ENCODE measurements at places on chromosomes 7 and 10.
A peak's percentile ranks its signal among the peaks of the same experiment; 100 is the strongest.

GRCh38 chr10:77261146-77261545 is 376.5 kb downstream of the KCNMA1 start:
- no peak for DNase-seq

GRCh38 chr7:144516729-144517525 is 113.4 kb upstream of the NOBOX start:
- no peak for DNase-seq

DNA sequence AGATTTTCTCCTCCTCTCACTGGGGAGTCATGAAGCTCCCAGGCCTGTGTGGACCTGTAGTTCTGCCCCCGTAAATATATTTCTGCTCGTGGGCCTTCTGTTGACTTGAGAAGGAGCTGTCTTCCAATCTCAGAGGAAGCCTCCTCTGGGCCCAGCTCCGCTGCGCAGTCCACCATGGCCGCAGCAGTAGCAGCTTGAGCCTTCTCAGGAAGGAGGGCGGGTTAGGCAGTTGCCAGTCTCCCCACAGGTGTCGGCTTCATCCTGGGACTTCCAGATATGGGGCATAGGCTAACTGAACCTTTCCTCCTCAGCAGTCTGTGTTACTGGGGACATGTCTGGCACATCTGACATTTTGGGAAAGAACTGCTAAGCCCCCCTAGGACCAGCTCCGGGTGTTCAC is 62.9 kb upstream of the TRIM8 start:
- DNase-seq, result no peak

GRCh38 chr10:96708456-96708855 is 11.9 kb downstream of the PIK3AP1 start:
- DNase-seq, result no peak

GRCh38 chr10:71398976-71399375 is 2.3 kb downstream of the CDH23 start:
- no peak for DNase-seq

DNA sequence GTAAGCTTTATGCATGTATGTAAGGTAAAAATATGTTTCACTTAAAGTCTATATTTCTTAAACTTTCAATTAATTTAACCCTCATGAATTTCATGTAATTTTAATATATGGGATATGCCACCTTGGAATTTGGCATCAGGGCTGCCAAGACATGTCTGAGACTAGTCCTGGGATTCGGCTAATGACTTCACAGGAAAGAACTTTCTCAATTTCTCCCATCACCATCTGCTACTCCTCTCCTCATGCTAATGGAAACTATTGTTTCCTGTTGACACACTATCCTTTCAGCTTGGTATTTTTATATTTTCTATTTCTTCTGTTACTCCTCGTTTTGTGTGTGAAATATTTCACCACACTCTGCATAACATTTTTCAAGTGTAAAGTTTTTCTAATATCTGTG is 205.9 kb downstream of the ARL4A start:
- no peak for DNase-seq

- no peak for DNase-seq
Measured at GRCh38 chr10:121788115-121788514, 139.7 kb downstream of the ATE1 start.

DNA sequence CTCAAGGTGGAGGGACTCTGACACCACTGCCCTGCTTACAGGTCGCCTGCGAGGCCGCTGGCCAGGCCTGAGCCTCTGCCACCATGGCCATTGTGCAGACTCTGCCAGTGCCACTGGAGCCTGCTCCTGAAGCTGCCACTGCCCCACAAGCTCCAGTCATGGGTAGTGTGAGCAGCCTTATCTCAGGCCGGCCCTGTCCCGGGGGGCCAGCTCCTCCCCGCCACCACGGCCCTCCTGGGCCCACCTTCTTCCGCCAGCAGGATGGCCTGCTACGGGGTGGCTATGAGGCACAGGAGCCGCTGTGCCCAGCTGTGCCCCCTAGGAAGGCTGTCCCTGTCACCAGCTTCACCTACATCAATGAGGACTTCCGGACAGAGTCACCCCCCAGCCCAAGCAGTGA is 2.8 kb downstream of the LZTS2 start:
- DNase-seq, result no peak

DNA sequence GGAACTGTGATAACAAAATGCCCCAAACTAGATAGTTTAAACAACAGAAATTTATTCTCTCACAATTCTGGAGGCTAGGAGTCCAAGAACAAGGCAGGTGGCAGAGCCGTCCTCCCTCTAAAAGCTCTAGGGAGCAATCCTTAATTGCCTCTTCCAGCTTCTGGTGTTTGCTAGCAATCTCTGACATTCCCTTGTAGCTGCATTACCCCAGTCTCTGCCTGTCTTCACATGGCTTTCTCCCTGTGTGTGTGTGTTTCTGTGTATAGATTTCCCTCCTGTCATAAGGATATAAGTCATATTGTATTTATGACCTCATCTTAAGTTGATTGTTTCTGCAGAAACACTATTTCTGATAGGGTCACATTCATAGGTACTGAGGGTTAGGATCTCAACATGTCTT is 177.5 kb downstream of the WNT2 start:
- no peak for DNase-seq

- DNase-seq, result no peak
Measured at GRCh38 chr7:29642494-29643155, 79.0 kb downstream of the PRR15 start.

- DNase-seq, result no peak
Measured at GRCh38 chr10:117425974-117426566, 50.8 kb upstream of the PDZD8 start.

- DNase-seq, result no peak
Measured at GRCh38 chr7:106588422-106589197, 72.3 kb downstream of the CCDC71L start.

- DNase-seq, result no peak
Measured at GRCh38 chr10:28214219-28214618, 88.6 kb downstream of the MPP7 start.

- no peak for DNase-seq
Measured at GRCh38 chr7:87420173-87420572, 55.3 kb downstream of the ABCB4 start.

DNA sequence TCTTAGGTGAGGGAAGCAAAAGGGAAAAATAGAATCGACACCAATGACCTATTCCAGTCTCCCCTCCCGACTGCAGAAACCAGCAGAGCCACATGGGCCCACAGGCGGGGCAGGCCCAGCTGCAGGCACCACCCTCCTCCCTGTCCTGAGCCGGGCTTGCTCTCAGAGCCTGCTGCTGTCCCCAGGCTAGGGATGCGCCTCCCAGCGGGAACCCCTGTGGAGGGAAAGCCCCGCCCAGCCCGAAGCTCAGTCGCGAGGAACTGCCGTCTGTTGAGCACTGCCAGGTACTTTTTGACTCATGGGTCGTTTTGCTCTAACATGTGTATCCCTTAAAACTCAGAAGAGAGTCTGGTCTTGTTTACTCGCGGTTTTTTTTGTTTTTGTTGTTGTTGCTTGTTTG is 124.5 kb upstream of the RET start:
- DNase-seq, result no peak

GRCh38 chr10:18097524-18097923 is 42.7 kb upstream of the CACNB2 start:
- DNase-seq, result no peak

- no peak for DNase-seq
Measured at GRCh38 chr10:80081801-80082750, 3.6 kb downstream of the TMEM254 start.

- no peak for DNase-seq
Measured at GRCh38 chr7:20408467-20408826, 77.7 kb downstream of the ITGB8 start.

DNA sequence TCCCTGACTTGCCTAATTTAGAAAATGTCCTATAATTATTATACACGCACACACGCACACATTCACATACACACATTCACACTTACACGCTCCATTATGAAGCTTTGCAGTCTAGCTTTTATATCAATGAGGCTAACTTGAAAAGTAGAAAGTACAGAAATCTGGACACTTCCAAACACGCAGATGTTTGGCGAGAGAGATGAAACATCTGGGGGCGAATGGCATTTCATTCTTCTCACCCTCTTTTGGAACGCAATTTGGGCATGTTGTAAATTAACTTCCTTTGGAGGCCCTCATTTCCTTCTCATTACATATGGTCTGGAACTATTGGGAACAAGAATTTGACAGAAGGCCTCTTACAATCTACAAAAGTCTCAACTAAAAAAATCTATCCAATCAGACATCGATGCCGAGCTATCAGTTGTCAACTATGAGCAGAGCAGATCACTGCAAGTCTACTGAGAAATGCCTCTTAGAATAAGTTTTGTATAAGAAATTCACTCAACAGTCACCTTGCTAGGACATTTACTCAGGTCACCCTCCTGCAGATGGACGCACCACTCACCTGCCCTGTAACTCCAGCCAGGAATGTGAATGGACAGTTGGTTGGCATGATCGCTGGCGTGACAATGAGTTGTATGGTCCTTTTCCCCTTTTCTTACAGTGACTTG is 115.2 kb upstream of the ADAM12 start:
- no peak for DNase-seq

- DNase-seq, result no peak
Measured at GRCh38 chr7:158904599-158904998, 48.2 kb downstream of the DYNC2I1 start.

GRCh38 chr10:61338146-61338545 is 115.0 kb downstream of the TMEM26 start:
- no peak for DNase-seq

DNA sequence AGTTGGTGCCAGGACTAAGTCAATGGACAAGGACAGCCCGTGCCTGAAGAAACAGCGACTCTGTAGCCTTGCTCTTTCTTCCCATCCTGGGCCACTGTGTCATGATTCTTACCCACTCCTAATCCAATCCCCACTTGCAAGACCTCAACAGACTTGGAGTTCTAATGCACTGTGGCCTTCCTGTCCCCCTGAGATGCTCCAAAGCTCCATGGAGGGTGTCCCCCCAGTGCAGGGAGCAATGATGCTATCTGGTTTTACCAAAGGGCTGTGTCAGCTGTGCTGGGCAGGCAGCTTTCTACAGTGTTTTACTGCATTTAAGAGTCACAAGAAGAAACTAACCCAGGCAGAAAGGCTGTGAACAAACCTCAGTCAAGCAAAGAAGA is 108.1 kb downstream of the PRKAG2 start:
- no peak for DNase-seq

DNA sequence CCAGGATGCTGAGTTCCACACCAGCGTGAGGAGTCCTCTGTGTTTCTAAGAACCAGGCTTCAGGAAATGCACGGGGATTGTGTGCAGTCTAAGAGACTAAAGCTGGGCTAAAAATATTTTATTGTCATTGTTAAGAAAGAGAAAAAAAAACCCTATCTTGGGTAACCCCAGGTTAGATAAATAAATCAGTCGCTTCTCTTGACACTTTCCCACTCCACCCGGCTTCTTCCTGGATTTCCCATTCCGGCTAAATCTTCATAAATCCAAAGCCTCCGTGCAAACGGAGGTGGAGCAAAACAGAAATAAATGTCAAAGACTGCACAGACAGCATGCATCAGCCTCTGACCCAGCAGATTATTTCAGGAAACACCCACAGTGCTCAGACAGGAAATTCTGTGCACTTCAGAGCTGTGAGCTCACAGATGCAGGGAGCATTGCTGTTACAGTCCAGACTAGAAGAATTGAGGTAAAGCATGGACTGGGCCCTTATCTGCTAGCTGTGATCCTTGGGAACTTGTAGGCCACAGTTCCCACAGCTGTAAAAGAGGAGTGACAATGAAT is 44.8 kb upstream of the GRID1 start:
- no peak for DNase-seq

GRCh38 chr10:97574374-97575126 is 2.0 kb downstream of the ANKRD2 start:
- peak; percentile 35 for DNase-seq

DNA sequence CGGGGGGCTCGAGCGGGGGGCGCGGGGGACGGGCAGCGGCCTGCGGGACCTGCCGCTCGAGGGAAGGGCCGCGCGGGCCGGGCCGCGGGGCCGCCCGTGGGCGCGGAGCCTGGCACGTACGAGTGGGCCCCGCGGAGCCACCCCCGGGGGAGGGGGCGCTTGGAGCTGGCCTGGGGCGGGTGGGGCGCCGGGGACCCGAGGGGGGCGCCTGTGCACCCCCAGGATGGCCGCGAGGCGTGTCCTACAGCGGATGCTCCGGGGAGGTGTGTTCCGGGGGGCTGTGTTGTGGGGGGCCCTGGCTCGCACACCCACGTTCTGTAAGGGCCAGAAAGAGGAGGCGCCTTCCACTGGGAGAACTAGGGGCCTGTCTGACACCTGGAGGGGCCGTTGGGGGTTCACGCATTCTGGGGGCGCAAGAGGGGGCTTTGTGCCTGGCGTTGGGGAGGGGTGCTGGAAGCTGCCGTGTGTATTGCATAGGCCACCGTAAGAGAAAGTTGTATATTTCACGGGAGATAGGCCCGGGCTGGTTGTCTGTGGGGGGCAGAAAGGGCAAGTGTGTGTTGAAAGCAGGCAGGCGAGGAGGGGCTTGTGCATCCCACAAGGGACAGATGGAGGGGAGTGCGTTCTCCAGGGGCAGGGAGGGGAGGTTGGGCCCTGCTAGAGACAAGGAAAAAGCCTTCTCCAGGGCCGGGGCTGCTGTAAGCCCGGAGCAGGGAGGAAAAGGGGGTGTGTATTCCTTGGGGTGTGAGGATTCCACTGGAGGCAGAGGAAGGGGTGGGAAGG is 663 bp downstream of the VPS37D start:
- DNase-seq, result no peak

DNA sequence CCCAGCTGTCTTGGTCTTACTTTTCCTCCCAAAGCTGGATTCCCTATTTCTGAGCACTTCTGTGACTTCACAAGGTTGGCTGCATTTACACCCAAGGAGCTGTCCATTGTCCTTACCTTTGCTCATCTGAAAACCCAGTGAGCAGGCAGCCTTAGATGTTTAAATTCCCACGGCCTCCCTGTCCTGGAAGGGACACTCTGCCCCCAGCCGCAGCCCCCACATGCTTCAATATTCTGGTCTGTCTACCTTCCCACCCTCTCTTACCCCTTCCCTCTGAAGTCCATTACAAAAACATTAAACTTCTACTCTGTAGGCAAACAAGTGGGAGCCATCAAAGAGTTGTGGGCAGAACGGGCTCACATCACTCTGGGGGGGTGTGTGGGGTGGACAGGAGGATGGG is 73.8 kb upstream of the EFCAB10 start:
- DNase-seq, result no peak

- no peak for DNase-seq
Measured at GRCh38 chr10:111999915-112000302, 183.7 kb downstream of the GPAM start.
